ENCODE measurements at places on chromosomes 2 and 18. TPM values are rescaled to one million over a fixed set of nuclear protein-coding genes. Genes with fewer than 3 reads are reported as not detected.

Gene LIPG
- polyA plus RNA-seq = not detected

Gene KYNU
- 131 TPM for polyA plus RNA-seq

Gene ATOH8
- polyA plus RNA-seq = 2.1 TPM

Gene LIMS2
- polyA plus RNA-seq = 1.3 TPM

Gene FOXI3
- polyA plus RNA-seq = not detected

Gene ASB18
- polyA plus RNA-seq = not detected

Gene STAT4
- polyA plus RNA-seq = 0.52 TPM

Gene TRIM43
- polyA plus RNA-seq = not detected

Gene CROCC2
- not detected for polyA plus RNA-seq

Gene HOXD12
- not detected for polyA plus RNA-seq

Gene LRRTM1
- not detected for polyA plus RNA-seq

Gene HMSD
- polyA plus RNA-seq = not detected
